ENCODE measurements at places on chromosomes 12 and 14.

DNA sequence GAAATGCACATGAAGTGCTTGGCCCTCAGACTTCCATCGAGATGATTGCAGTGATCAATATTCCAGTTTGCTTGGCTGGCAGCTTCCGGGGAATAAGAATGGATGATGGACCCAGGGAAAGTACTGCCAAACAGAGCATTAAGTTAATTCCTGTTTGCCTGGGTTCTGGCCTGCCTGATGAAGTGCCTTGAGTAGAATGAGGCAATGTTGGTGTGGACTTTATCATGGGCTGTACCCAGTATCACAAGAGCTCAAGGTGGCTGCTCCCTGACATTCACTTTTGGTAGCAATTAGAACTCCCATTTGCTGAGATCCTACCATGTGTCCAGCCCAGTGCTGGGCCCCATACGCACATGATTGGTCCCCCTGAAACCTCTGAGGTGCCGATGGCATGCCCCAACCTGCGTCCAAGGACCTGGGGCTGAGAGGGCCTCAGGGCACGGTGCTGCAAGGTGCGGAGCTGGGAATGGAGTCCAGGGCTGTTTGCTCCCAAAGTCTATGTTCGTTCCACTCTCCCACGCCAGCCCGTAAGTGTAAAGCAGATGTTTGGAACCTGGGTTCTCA is 80.7 kb downstream of the SLC25A47 start:
- DNase-seq, result no peak

DNA sequence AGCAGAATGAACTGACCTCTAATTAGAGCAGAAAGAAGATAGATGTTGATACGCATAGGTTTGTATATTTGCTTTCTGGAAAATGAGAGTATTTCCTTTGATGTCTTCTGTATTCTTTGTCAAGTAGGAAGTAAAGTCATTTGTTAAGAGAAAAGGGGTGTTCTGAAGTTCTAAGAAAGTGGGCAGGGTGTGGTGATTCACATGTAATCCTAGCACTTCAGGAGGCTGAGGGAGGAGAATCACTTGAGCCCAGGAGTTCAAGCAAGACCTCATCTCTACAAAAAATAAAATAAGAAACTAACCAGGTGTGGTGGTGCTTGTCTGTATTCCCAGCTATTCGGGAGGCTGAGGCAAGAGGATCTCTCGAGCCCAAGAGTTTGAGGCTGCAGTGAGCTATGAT is 2.8 kb downstream of the RHNO1 start:
- DNase-seq, result no peak

- DNase-seq, result no peak
Observed at GRCh38 chr12:18837025-18837424, 99.1 kb downstream of the CAPZA3 start.

DNA sequence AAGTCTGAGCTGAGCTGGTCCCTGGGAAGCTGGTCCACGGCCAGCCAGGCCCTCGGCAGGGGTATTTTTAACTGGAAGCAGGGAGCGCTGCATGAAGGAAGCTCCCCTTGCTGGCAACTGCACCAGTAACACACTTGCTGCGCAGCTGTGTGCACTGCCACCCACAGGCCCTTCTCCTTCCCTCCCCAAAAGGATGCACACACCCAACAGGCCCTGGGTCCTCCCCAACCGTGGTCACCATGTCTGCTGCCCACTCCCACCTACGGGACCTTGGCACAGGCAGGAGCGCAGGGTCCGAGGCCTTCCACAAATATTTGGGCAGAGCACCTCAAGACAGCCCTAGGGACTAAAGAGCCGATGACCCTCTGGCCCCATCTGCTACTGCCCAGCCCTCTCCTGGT is 157.0 kb upstream of the PRMT8 start:
- no peak for DNase-seq

DNA sequence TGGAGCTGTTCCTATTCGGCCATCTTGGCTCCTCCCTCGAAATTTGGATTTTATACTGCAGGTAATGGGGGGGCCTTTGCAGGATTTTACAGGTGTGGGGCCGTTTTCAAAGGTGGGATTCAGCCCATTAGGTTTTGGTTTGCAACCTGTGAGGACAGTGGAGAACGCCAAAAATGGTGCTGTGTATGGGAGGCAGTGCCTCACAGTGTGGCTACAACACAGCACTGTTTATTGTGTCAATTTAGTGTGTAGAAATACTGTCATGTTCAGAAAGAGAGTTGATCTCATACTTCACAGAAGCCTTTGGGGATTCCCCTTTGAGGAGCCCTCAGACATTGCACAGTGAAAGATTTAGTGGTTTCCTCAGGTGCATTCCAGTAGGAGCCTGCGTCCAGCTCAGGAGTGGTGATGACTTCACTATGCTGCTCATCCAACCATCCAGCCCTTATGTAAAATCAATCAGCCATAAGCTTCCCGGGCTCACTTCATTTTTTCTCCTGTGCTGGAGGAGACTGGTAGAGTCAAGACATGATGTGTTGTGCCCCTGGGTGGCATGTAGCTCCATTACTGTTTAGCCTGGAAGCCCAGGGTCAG is 92.7 kb upstream of the PRMT8 start:
- DNase-seq, result no peak

GRCh38 chr12:33602515-33602914 is 162.9 kb upstream of the SYT10 start:
- no peak for DNase-seq

- no peak for DNase-seq
Observed at GRCh38 chr12:22230280-22230794, 104.2 kb downstream of the ST8SIA1 start.

GRCh38 chr12:129873111-129873832 is 30.6 kb downstream of the TMEM132D start:
- DNase-seq, result no peak

GRCh38 chr12:131230340-131231031 is 276.8 kb downstream of the ADGRD1 start:
- DNase-seq, result no peak

DNA sequence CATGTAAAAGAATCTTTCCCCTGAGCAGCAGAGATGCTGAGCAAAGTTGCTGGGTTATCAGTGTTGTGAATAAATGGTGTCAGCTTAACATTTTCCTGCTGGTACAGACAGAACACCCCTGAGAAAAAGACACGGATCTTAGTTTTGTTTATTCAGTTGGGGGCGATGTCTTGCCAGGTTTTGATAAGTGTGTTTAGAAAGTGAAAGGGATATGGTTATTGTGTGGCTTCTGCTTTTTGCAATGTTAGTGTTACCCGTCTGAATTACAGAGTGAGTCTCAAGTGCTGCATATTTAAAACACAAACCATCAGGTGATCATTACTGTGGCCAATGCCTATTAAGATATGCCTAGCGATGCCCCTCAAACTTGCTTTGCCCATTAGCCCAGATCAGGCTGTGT is 864.6 kb upstream of the SEL1L start:
- DNase-seq, result no peak

DNA sequence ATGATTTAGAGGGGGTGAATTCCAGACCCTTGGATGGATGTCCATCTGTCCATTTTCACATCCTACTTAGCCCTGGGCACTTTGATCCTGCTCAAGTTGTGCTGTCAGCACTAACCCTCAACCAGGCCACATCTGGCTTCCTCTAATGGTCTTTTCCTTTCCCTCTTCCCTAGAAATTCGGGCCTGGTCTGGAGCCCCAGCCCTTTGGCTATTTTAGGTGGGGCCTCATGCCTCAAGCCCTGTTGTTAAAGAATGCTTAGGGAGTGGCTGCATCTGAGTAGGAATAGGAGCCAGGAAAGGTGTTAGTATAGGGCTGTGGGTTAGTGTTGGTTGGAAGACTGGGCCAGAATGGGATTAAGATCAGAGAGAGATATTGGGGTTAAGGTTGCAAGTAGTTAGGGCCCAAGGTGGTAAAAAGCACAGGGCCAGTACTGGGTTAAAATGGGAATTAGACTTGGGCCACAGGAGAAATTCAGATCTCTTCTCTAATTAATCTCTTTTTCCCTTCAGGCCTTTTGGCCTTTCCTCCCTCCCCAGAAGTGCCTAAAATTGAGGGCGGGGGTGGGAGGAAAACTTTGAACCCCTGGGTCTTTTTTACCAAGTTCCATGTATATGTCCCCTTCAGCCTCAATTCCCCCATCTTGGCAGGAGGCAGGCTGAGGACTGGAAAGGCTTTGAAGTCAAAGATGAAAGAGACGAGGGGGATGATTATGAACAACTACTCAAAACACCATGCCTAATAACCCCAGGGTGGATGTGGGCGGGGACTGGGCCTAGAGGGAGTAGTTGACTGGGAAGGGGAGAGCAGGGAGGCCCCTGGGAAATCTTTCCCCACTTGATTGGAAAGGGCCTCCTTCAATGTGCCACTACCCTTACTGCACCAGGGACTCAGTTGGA is 4.0 kb upstream of the ZNF385A start:
- no peak for DNase-seq

- DNase-seq, result no peak
Observed at GRCh38 chr12:102096855-102097254, 23.1 kb downstream of the NUP37 start.

DNA sequence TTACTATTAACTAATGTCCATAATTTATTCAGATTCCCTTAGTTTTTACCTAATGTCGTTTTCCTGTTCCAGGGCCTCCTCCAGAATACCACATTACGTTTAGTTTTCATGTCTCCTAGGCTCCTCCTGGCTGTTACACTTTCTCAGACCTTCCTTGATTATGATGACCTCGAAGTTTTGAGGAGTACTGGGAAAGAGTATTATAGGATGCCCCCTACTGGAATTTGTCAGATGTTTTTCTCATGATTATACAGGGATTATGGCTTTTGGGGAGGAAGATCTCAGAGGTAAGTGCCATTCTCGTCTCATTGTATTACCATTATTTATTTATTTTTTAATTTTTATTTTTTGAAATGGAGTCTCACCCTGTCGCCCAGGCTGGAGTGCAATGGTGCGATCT is 17.7 kb upstream of the C1S start:
- DNase-seq, result no peak

- no peak for DNase-seq
Observed at GRCh38 chr12:100403446-100403845, 46.6 kb downstream of the SLC17A8 start.

GRCh38 chr12:72369423-72369959 is 97.3 kb downstream of the TRHDE start:
- DNase-seq, result no peak

- DNase-seq, result peak; percentile 22
Observed at GRCh38 chr14:77208291-77208978, 26.8 kb downstream of the TMEM63C start.

GRCh38 chr12:50542448-50542847 is 37.7 kb downstream of the DIP2B start:
- peak; percentile 26 for DNase-seq

DNA sequence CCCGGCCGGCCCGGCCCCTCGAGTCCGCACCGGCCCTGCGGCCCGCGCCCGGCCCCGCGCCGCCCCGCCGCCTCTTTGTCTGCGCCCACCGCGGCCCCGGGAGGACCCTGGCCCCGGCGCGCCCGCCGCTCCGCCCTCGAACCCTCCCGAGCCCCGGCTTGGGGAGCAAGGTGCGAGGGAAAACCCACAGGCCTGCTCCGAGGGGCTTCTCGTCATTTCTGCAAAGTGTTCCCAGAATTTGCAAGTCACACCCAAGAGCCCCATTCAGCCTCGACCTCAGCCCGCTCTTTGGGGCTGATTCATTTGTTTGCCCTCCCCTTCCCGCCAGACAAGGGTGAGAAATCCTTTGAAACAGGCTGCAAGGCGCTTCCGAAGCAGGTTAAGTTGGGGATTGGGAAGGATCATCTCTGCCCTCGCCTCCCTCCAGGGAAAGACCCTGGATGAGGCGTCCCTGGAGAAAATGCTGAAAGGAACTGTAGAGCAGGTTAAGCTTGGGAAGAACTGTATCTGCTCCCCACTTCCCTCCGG is 325 bp upstream of the CLIP1 start:
- DNase-seq, result peak; percentile 39

DNA sequence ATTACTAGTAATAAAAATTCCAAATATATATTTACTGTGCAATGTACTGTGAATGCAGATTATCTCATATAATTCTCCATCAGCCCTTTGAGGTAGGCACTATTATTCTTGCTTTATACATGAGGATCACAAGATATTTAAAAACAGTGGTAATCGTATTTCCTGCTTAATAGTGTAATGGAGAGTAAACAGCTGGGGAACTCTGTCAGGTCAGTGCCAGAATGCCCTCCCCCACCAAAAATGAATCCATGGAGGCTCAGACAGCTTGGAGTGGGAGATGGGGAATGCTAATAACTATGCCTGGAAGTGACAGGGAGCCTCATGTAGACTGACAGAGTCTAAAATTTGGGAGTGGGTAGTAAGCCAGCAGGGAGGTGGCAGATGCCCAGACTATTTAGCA is 153.6 kb downstream of the PAH start:
- DNase-seq, result no peak

All from stimulated activated naive CD4-positive, alpha-beta T cell treated with Interleukin-2 at 50 U/mL for 16 hours (primary cell).